ENCODE measurements at places on chromosomes 5 and 9. TPM values are rescaled to one million over a fixed set of nuclear protein-coding genes. Genes with fewer than 3 reads are reported as not detected.

Gene ANKRD31
- total RNA-seq = not detected

Gene OSTF1
- 112 TPM for total RNA-seq

Gene IGFBPL1
- total RNA-seq = 0.32 TPM

Gene CCL28
- total RNA-seq = 0.65 TPM

Gene IL17B
- total RNA-seq = 0.91 TPM

Gene OR13C2
- total RNA-seq = not detected

Gene ERAP2
- 18.8 TPM for total RNA-seq

Gene OR13C8
- not detected for total RNA-seq

Gene GFI1B
- total RNA-seq = not detected

Gene RGS7BP
- total RNA-seq = 0.32 TPM

Gene MSMP
- 187 TPM for total RNA-seq

Gene CLIC3
- total RNA-seq = not detected

Gene GARNL3
- total RNA-seq = 2.6 TPM

Gene CCDC192
- not detected for total RNA-seq

Gene CEL
- total RNA-seq = not detected

Gene PCDHA7
- total RNA-seq = 0.15 TPM

Measured in epithelial cell of umbilical artery (primary cell).